ENCODE measurements at places on chromosomes 4 and X.

GRCh38 chr4:80029364-80029763, 43.7 kb downstream of the ANTXR2 start:
- ATAC-seq = no peak

DNA sequence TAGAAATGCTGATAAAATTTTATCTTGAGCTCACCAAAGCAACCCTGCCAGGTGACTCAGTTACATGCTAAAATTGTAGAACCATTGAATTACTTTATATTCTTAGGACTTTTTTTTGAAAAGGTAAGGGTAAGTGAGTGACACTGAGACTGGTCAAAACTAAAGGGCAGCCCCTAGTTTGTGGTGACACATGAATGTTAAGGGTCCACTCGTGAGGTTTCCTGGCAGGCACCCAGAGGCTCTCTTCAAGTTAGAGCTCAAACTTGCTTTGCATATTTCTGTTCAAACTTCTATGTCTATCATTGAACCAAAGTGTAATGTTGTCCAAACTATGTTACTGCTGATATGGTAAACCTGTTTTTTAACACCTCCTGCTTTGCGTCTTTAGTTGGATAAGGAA, 30.5 kb downstream of the TMPRSS11D start:
- no peak for ATAC-seq

DNA sequence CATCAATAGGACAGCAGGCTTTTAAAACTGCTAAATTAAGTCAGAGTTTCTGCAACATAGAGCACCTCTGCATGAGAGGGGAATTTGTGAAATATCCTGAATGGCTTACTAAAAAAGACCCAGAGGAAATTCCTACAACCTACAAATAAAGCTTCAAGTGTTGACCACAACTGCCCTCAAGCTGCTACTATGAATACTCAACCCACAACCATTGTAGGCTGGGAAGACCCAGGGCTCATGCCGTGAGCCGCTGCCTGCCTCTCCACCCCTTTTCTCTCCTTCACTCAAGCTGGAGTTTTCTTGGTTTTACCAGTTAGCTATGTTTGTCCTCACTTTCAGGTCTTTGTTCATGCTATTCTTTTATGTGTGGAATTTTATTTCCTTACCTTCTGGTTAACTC, 151.6 kb downstream of the EMCN start:
- peak; percentile 51 for ATAC-seq

GRCh38 chr4:119302073-119302832, 19.7 kb downstream of the FABP2 start:
- ATAC-seq = no peak

DNA sequence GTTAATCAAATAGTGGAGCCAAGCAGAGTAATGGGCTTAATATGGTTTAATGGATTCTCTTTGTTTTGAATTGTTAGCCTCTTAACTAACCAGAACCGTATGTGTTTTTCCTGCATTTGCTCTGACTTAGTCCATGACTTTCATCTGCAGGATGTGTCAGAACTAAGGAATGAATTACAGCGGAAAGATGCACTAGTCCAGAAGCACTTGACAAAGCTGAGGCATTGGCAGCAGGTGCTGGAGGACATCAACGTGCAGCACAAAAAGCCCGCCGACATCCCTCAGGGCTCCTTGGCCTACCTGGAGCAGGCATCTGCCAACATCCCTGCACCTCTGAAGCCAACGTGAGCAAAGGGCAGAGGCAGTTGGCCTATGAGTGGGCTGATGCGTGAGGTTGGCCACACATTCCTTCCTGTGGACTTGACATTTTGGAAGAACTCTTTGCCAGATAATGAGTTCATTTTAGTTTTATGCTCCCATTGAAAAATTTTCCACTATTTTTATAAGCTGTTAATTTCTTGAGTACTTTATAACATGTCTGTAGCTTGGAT, 9.1 kb downstream of the MED28 start:
- no peak for ATAC-seq

DNA sequence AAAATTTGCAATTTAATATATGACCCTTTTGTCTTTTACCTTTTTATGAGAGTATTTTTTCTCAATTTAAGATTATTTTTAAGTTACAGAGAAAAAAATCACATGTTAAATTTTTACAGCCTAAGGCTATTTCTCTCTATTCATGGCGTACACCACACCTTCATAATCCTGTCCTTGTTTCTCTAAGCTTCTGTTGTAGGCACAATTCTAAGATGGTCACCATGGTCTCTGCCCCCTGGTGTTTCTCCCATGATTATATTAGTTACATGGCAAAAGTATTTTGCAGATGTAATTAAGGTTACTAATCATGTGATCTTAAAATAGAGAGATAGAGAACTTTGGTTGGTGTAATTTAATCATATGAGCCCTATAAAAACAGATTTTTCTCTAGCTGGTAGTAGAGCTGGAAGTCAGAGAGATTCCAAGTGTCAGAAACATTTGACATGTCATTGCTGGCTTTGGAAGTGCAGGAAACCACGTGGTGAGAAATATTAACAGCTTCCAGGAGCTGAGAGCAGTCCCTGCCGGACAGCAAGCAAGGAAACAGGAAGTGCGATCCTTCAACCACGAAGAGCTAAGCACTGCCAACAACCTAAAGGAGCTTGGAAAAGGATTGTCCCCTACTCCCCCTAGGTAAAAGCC, 89.8 kb downstream of the EIF4E start:
- no peak for ATAC-seq

DNA sequence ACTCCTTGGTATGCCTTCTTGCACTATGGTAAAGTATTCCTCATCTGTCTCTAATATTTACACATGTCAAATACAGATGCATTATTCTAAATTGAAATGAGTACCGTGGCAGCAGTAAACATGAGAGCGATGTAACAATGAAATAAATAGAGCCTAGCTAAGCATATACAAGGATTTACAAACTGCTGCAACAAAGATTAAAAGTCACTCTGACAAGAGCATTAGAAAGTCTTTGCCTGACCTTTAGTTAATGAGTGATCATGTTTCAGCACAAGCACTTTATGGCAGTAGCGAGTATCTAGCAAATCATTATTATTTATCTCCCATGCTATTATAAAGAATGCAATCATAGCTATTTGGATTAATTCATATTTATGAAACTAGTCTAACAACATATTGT, 547.0 kb upstream of the NDST4 start:
- ATAC-seq = no peak

All from stimulated activated memory B cell treated with anti-CD40 and anti-IgM and Interleukin-4, amounts not matched to agents 10 μg/mL and 1 μg/mL and 100 μg/mL, for 72 hours (primary cell).